Right ventricle myocardium superior (tissue), 1 donor: ENCODE measurements at places on chromosomes 4 and X. TPM values are rescaled to one million over a fixed set of nuclear protein-coding genes. Genes with fewer than 3 reads are reported as not detected.
A peak's percentile ranks its signal among the peaks of the same experiment; 100 is the strongest.

ACE2 gene
- total RNA-seq: 13.3 TPM

RNF150 gene
- 53.3 TPM for total RNA-seq

PABPC1L2A gene
- not detected for total RNA-seq

PLAC8 gene
- total RNA-seq: 0.75 TPM

- no peak for DNase-seq
These were observed 41.8 kb upstream of the STOX2 start for GRCh38 chr4:183863155-183863825.

- no peak for DNase-seq
These were observed 39.7 kb upstream of the DHRSX start for GRCh38 chrX:2540426-2540947.

DNA sequence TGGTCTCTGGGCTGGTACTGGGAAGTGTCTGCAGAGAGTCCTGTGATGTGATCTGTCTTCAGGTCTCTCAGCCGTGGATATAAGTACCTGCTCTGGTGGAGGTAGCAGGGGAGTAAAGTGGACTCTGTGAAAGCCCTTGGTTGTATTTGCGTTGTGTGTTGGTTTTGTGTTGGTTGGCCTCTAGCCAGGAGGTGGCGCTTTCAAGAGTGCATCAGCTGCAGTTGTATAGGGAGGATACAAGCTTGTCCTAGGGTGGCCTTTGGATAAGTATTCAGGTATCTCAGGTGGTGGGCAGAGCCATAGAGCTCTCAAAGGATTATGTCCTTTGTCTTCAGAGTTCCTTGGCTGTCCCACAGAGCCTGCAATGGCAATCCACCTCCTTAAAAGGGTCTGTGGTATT, 111.6 kb downstream of the MAGEB17 start:
- no peak for DNase-seq

GRCh38 chr4:151553874-151554273, 144.9 kb downstream of the FHIP1A start:
- no peak for DNase-seq

DNA sequence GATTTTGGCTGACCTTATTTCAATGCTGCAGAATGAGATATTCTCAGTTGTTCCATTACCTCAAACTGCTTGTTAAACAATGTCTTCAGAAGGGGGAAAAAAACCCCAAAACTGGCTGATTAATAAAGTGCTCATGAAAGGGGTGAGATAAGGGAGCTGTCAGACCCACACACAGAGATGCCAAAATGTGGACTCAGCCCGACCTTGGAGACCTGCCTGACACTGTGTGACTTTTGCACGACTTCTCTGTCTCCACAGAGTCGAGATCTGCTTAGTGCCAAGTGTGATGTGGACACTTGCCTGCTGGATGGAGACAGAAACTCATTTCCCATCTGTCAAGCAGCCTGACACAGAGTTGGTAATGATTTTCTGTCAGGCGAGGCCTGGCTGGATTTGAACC, 31.5 kb downstream of the REELD1 start:
- DNase-seq: peak; percentile 58

DNA sequence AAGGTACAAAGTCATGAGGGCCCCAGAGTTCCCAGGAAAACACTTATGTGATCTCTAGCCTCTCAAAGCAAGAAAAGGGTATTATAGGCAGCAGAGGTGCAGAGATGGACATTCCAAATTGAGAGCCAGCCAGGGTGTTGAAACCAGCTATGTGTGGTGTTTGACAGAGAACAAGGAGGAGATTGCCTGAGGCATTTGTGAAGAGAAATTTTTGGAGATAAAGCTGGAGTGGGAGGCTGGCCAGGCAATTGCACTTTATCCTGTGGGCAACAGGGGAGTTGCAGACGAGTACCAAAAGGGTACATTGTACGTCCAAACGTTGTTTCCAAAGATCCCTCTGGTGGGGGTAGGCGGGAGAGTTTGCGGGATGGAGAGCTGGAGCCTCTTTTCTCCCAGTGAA, 2.5 kb upstream of the GABRE start:
- DNase-seq: no peak

- DNase-seq: no peak
These were observed 270.5 kb upstream of the PPARGC1A start for GRCh38 chr4:24160358-24160757.

GRCh38 chr4:159600061-159600460, 497.2 kb downstream of the RAPGEF2 start:
- DNase-seq: no peak

DNA sequence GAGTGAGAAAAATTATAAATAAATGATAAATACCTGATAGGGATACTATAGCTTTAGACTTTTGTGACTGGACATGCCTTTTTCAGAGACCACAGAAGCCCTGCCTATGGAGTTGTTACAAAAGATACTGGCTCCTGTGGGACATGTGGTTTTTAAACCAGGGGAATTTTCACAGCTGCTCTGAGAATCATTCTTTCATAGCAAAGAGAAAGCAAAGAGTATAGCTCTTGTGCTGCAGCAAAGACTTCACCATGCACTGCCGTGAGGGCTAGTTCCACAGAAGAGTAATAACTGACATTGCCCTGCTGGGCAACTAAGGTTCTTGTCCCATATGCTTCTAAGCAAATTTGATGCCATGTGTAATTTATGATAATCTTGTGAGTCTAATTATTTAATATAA, 98.2 kb downstream of the MAPK10 start:
- no peak for DNase-seq

GRCh38 chrX:47199286-47199685, 5.7 kb downstream of the UBA1 start:
- DNase-seq: no peak

- DNase-seq: no peak
These were observed 70.5 kb downstream of the SEL1L3 start for GRCh38 chr4:25792200-25792791.

- peak; percentile 74 for DNase-seq
These were observed 158.2 kb upstream of the MAP3K15 start for GRCh38 chrX:19673375-19674040.

DNA sequence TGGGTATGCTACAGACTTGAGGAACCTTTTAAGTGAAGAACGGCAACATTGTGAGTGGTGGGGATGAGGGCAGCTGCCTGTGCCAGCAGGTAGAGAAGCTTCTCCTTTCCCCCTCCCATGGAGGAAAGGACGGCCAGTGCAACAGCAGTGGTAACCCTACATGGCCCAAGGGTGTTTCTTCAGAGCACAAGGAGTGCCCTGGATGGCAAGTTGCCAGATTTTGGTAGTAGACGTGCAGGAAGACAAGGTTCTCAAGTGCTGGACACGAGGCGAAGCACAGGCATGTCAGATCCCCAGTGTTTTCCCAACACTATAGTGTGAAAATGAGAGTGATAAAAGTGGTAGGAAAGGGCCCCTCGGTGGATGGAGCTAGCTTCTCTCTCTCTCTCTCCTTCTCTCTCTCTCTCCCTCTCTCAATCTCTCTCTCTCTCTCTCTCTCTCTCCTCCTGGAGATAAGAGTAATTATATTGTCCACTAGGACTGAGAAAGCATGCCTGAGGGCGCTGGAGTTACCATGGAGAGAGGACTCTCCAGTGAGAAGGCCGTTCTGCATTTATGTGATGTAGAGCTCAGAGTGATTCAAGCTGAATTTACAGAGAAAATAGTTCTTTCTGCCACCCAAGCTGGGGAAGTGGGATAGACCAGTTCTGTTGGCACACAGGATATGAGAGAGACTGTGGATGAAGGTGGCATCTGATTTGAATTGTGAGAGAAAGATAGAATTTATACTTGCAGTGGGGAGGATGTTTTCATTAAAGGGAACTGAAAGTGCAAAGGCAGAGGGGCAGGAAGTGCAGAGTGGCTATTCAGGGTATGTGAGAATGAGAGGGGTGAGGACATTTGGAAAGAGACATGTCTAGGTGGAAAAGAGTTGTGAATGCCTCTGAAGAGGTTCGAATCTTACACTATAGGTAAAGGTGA, 25.7 kb upstream of the TRPC3 start:
- no peak for DNase-seq
